Cerebellum (tissue), 4 donors: ENCODE measurements at places on chromosomes 2 and 18.

GRCh38 chr18:47594621-47595086, 335.8 kb downstream of the SMAD2 start:
- DNase-seq: peak; percentile 34

DNA sequence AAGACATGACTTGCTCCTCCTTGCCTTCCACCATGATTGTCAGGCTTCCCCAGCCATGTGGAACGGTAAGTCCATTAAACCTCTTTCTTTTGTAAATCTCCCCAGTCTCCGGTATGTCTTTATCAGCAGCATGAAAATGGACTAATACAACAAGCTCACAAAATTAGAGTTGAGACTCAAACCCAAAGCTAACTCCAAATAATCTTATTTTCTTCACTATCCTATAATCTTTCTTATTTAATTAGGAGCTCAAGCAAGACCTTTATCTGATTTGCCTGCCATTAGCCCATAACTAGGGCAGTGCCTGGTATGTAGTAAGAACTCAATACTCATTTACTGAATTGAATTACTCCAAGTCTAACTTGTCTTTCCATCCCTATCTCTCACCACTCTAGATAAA, 289.2 kb downstream of the SUCLG1 start:
- no peak for DNase-seq

- DNase-seq: no peak
These were observed 348.6 kb upstream of the ID2 start for GRCh38 chr2:8333177-8333831.

DNA sequence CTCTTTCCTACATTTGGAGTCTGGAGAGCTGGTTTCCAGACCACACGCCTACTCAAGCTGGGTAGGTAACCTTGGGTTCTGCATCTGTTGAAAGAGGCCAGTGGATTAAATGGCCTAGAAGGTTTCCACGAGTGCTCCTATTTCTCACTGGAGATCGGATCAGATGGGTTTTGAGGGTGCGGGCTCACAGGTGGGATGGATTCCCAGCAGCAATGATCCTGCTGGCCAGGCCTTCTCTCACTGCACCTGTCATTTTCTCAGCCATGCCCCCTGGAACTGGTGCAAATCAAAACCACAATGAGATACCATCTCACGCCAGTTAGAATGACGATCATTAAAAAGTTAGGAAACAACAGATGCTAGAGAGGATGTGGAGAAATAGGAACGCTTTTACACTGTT, 747.5 kb upstream of the RAB6C start:
- DNase-seq: no peak

GRCh38 chr18:78622907-78623541, 356.6 kb upstream of the SALL3 start:
- DNase-seq: no peak

DNA sequence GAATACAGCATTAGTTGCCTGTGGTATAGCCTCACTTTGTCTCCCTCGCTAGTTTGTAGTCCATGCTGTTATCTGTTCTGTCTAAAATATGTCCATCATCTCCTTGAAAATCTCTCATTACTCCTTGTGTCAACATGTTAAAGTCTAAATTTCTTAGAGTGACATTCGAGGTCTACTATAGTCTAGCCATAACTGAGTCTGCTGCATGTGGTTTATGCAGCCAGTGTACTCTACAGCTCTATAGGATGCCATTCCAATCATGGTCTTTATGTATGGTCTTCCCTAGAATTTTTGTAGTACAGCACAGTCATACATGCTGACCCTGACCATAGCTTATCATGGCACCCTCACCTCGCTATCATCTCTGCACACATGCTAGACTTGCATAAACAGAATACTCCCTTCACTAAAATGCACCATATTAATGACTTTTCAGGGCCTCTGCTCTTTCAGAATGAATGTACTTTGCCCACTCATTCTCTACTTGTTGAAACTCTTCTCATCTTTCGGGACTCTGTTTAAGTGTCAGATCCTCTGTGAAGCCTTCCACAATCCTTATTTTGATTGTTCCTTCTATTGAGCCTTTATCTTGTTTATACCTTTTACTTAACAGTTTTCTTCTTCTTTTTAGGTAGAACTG, 12.8 kb downstream of the TANK start:
- no peak for DNase-seq

GRCh38 chr2:169765523-169765922, 31.9 kb downstream of the KLHL23 start:
- DNase-seq: no peak

DNA sequence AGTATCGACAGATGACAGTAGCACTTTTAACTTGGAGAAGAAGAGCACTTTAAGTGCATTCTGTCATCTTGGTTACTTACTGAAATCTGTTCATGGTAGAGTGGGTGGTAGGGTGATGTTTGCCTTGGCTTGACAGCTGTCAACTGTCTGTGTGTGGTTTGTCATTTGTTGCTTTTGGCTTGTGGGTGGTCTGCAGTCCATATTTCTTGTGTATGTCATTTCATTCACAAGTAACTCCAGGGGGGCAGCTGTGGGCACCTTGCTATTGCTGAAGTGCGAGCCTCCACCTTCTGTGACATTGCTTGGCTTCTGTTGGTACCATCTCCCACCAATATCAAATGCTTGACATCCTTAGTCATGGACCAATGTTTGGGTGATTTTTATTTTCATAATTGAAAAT, 311.6 kb upstream of the NRP2 start:
- DNase-seq: no peak

- DNase-seq: no peak
These were observed 113.6 kb downstream of the BABAM2 start for GRCh38 chr2:28004086-28004485.
